ENCODE measurements at places on chromosomes 6 and 20.

GRCh38 chr20:49791165-49791564 is 21.5 kb upstream of the SLC9A8 start:
- DNase-seq, result no peak

DNA sequence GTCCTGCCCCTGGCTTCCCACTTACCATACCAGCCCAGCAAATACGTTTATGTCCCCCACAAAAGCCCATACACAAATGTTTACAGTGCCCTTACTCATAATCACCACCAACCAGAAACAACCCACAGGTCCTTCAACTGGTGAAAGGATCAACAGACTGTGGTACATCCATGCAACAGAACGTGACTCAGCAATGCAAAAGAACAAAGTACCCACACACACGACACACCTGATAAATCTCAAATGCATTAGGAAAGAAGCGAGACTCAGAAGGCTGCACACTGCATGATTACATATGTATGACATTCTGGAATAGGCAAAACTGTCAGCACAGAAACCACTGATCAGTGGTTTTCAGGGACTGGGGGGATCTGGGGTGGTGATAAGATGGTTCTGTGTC is 20.5 kb downstream of the NCR2 start:
- no peak for DNase-seq

DNA sequence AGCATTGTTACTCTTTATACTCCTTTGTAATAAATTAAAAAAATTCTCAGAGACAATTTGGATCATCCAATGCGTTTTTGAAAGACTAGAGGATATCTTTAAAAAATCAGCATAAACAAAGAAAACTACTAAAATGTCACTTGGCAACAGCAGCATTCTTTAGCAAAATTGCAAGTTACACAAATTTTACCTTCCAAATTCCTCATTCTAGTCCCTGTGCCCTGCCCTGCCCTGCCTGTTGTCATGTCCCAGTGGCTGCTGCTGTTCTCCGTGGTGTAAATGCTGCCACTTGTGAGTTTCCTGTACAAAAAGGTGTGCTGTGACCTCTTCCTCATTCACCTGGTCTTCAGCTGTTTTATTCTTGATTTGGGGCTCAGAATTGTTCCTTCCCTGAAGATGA is 83.2 kb downstream of the CDC5L start:
- no peak for DNase-seq

DNA sequence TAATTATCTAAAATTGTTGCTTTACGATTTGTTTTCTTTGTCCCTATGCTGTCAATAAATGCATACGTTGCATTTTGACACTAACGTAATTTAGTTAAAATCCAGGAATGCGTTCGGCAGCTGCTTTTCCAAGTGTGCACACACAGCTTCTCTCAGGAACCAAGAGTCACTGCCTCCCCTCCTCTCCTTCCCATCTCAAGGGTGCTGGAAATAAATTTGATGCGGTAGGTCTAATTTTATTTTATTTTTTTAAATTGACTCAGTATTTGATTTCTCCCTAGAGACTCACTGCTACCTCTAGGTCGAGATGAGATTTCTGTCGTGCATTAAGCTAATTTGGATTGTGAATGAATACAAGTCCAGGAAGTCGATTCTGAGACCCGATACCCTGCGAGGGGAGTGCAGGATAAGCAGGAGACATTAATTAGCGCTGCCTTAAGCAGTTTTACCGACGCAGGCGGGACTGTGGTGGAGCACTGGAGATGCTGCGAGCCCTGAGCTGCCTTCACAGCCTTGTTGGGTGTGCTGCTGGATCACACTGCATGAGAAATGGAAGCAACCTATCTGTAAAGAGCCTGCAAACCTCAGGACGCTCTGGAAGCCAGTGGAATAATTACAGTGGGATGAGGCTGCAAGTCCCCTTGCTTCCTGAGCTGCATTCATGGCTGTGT is 381.2 kb downstream of the C6orf118 start:
- DNase-seq, result no peak

- no peak for DNase-seq
Measured at GRCh38 chr20:63121246-63121645, 94.7 kb downstream of the YTHDF1 start.

GRCh38 chr6:154167126-154167525 is 128.1 kb downstream of the OPRM1 start:
- peak; percentile 70 for DNase-seq

DNA sequence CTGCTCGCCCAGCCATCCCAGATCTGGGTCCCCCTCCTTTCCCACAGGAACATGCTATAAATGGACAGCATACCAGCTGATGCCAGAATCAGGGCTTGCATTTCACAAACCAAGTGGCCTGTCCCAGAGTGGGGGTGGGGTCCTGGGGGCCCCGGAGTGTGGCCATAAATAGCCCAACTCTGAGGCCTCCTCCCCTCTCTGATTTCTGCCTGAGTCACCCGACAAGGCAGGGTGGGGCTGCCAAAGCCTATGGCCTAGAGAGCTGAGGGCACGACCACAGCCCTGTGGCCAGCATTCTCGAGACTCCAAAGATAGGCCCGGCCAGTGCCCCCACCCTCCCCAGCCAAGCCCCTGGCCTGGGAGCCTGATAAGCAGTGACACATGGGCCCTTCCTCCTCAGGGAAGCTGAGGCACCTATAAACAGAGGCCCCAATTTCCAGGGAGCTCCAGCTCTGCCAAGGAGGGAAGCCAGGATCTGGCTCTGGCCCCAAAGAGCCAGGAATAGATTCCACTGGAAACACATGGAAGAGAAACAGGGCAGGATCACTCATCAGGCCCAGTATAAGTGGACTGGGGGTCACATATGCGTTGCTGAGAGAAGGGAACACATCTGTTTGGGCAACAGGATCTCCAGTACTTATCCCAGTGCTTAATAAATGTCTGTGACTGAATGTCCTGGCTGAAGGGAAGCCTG is 20.3 kb downstream of the SNTA1 start:
- DNase-seq, result no peak

- peak; percentile 78 for DNase-seq
Measured at GRCh38 chr6:159943101-159943632, 25.7 kb upstream of the IGF2R start.

DNA sequence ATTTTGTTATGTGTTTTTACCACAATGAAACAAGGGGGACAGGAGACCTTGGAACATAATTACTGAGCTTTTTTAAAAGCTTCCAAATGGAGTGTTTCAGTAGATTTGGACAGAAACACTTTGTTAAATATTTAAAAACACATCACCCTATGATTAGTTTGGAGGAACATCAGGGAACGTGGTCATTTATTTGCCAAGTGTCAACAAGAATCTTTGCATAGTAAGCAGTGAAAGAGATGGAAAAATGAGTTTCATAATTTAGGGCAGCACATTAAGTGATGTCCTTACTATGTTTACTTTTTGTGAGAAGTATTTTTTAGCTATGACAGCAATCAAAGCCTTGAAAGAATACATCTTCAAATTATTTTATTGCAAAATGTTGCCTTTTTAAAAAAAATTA is 82.6 kb downstream of the PROKR2 start:
- no peak for DNase-seq

DNA sequence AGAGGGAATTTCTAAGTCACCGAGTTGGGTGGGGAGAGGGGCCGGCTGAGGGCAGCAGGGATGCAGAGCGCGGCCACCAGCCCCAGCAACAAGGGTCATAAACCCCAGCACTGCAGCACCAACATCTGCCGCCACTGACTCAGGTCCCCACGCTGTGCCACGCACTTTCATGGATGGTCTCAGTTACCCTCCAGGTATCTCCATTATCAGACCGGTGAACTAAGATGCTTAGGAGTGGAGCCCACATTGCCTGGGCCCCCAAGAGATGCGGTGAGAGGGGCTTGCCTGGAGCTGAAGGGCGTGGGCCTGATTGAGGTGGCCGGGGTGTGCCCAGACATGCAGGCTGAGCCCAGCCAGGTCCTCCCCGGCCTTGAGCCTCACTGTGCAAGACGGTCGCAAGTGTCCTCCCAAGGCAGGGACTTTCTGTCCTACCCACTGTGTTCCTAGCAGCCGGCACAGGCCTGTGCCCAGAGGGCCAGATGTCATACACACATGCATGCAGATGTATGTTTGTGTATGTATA is 19.3 kb downstream of the RBM38 start:
- DNase-seq, result no peak

- no peak for DNase-seq
Measured at GRCh38 chr20:44884907-44885391, 556 bp upstream of the YWHAB start.

DNA sequence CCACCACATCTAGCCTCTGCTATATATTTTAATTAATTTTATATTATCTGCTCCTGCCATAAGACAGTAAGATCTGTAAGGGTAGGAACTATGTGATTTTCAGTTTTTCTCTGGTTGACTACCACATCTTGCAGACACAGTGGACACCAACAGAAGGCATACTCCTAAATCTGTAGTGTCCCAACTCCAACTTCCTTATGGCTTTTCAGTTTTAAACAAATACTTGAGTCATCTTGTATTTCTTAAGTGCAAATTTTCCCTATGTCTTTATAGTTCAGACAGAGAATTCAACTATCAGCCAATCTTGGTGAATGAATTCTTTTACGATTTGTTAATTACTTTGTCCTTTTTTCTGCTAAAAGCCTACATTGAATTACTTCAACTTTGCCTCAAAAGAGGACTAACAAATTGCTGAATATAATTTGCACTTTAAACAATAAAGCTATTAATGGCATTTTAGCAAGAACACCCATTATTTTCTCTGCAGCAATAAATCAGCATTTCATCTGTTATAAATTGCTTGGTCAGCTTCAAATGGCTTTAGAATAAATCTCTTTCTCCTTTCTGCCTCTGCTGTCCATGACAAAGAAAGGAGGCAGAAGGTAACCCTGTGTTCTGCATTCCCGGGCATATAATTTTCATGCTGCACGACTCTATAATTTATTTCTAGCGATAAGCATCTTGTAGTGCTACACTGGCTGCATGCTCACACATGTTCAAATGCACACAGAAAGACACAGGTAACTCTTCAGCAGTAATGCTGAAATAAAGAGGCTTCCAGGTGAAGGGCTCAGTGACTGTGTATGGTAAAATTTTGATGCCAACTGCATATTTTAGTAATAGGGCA is 144.8 kb downstream of the BACH2 start:
- no peak for DNase-seq

DNA sequence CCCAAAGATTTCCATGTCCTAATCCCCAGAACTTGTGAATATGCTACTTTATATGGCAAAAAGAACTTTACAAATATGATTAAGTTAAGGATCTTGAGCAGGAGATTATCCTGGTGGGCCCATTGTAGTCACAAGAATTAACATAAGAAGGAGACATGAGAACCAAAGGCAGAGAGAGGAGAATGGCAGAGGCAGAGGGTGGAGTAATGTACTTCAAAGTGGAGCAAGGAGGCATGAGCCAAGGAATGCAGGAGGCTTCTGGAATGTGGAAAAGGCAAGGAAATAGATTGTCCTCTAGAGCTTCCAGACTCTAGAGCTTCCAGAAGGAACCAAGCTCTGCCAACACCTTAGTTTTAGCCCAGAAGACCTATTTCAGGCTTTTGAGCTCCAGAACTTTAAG is 147.4 kb downstream of the MOXD1 start:
- DNase-seq, result no peak

DNA sequence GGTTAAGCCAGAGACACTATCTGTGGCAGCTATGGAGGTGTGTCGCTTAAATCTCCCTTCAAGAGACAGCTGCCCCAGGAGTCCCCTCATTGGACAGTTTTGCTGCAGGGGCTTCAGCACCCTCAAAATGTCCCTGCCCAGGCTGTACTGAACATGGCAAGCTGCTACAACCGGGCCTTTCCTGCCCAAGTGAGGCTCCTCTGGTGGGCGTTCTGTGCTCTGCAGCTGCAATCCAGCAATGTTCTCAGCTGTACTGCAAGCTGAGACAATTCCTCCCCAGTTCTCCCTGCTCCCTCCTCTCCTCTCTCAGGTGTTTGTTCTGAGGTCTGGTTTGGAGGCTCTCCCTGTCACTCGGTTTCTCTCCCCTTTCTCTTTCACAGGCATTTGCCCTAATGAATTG is 190.8 kb upstream of the LAMP5 start:
- peak; percentile 10 for DNase-seq

DNA sequence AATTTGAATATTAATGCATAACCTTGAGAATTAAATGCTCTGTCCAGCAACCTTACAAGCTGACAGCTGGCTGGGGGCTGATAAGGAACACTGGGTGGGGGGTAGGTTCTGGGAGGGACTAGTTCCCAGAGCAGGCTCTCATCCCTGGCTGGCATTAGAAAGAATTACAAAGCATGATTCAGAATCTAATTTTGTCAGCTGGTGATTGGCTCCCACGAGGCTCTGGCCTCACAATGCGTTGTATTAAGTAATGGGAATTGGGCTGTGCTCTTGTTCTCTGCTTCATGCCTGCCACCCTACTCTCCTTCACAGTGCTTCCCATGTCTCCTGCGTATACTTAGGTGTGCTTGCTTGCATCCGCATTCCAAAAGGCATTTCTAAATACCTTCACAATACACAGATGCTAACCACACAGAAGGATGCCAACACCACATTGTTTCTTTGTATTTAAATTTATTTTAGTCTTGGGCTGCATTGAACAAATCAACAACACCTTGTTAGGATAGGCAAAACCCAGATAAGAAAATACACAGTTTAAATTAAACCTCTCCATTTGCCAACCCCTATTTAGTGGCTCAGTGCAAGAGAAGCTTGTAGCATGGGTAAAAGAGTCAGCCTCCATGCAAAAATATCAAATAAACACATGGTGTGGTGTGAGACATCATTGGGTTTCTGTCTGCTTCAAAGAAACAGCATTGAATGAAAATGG is 434.5 kb upstream of the JAG1 start:
- no peak for DNase-seq

DNA sequence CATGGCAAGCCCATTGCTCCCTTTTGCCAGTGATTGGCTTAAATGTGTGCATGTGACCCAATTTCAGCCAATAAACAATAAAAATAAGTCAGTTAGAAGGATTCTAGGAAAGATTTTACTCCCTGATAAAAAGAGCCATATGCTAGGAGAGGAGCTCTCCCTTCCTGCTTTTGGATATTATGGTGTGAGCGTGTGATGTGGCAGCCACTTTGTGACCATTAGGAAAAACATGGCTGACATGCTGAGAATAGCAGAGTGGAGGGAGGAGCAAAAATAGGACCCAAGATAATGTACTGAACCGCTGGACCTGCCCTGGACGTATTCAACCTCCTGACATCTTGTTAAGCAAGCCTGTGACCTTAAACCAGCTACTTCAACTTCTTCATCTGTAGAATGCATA is 160.6 kb upstream of the MLN start:
- no peak for DNase-seq

DNA sequence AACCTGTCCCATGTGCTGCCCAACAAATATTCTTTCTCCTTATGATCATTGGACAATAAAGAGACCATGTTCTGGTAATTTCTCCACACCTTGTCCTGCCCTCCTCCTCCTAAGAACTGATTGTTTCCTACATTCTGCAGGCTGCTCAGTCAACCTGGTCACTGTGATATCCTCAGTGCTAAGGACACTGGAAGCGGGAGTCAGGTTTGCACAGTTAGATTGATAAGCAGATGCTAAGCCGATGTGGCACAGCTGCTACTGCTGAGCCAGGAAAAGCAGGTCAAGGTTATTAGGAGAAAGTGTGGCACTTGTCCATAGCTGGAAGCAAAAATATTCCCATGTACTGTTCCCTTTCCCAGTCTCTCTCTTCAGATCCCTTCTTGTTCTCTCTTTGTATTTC is 154.8 kb downstream of the TFAP2B start:
- no peak for DNase-seq
